Stimulated activated CD8-positive, alpha-beta memory T cell treated with anti-CD3 and anti-CD28 coated beads, Interleukin-7, amount 100 ng/mL, for 24 hours (primary cell): ENCODE measurements at places on chromosomes 16 and 17.

- no peak for DNase-seq
These were observed 93.7 kb downstream of the TANGO6 start for GRCh38 chr16:68936736-68937631.

DNA sequence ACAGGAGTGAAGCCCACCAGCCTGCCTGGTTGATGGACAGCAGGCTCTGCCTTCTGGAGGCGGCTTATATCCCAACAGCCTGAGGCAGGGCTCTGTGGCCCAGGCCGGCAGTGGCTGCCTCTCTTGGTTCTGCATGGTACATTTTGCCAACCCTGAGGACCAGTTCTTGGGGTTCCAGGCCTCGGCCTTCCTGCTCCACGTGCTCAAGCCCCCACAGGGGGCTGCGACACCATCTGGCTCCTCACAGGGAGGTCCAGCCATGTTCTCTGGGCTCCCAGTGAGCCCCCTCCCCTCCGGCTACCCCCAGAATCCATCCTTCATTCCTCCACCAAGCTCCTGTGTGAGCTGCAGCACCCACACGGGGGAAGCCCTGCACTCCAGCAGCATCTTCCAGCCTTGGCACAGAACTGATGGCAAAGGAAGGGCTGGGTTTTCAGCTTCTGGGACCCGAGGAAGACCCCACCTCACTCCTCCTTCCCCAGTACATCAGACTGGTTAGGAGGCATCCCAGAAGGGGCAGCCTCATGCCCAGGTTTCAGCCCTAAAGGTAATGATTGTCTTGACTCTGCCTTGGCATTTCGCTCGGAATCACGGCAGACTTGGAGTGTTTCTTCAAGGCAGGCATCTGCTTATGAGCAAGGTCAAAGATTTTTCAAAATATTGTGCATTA, 231.2 kb downstream of the CPPED1 start:
- DNase-seq = no peak

GRCh38 chr17:50096092-50096491, 941 bp downstream of the PDK2 start:
- no peak for DNase-seq

DNA sequence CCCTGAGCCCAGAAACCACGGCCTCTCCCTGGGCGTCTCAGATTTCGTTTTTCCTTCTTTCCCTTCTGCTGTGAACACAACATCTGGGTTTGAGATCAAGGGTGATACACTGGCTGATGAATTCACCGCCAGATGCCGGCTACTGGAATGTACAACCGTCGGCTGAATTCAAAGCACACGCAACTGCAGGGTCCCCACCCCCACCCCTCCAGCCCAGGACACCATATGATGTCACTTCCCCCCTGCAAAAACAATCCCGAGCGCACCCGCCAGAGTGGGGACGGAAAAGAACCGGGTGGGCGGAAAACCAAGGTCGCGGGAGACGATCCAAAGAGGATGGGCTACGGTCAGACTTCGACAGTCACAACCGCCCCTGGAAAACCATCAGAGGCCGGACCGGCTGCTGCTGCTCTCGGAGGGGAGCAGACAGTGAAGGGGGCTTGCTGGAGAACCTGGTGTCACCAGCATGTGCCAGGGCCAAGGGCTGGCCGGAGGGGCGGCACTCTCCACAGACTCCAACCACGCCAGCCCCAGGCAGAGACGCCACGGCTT, 23.3 kb downstream of the CEP295NL start:
- no peak for DNase-seq

GRCh38 chr17:40399185-40399584, 18.5 kb downstream of the TOP2A start:
- no peak for DNase-seq

DNA sequence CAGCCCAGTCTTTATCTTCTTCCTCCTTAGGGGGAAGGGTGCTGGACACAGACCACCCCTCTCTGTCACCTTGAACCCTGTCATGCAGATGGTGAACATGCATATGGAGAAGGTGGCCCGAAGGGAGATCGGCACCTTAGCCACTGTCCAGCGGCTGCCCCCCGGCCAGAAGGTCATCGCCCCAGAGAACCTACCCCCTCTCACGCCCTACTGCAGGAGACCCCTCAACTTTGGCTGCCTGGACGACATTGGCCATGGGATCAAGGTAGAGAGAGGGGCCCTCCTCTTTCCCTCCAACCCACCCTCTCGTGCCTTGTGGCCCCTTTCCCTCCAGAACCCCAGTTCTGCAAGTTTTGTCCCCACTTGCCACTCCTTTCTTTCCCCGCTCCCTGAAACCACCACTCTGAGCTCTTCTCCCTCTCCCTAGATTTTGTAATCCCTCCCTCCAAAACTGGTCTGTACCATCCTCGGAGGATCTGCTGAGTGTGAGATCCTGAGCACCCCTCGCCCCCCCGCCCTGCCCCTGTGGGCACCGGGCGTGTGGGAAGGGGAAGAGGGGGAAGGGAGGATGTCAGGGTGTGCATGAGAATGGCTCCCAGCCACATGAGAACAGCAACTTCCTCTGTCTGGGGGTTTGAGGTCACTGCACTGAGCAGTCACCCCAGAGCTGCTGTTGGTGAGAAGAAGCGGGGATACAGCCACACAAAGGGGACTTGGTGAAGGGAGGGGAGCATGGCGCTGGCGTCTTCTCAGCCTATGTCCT, 7.3 kb downstream of the ABI3 start:
- DNase-seq = no peak

GRCh38 chr17:50163843-50164696, 1.7 kb upstream of the SGCA start:
- no peak for DNase-seq

DNA sequence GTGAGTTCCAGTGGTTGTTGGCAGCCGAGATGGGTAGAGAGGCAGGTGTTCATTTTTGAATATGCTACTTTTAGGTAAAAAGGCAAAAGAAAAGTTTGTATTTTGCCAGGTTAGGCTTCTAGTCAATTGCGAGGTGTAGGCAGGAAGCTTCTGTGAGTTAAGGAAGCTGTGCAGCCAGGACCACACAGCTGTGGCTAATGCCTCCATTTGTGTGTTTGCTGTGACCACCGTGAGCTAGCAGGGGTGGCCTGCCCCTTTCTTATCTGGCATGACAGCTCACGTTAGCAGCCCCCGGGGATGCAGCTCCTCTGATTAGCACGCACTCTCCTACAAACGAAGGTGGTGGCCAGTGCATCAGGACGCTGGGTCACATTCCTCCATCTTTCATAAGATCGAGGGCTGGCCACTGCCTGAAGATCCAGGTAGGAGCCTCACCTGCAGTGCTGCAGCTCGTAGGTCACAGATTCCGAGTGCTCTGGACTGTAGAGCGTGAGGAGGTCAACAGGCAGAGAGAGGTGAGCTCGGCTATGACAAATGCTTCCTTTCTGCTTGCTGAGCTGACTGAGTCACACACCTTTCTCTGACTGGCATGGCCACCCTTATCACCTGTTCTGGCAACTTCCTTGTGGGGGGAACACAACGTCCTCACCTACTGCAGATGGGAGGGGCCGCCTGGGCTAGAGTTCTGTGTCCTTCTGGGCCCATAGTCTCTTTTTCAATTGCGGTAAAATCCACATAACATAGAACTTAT, 244.4 kb downstream of the HS3ST3B1 start:
- DNase-seq = no peak

- no peak for DNase-seq
These were observed 863.5 kb downstream of the KCNJ2 start for GRCh38 chr17:71032746-71033273.

DNA sequence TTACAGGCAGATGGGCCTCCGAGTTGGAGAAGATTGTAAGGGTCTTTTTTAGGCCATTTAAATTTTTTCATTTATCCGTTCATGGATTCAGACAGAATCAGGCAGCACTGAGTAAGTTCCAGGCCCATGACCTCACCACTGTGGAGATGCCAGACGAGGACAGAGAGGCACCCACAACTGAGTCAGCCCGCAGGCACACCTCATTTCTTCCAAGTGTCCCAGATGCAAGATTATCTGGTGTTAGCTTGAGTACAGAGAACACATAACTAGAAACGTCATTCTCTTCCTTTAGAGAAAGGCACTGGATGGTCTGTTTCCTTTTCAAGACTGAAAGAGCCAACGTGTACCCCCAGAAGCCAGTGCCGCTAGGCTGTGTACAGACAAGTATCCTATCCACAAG, 16.9 kb downstream of the CLEC16A start:
- DNase-seq = no peak

- DNase-seq = no peak
These were observed 75.5 kb upstream of the CLEC3A start for GRCh38 chr16:77946823-77947222.

DNA sequence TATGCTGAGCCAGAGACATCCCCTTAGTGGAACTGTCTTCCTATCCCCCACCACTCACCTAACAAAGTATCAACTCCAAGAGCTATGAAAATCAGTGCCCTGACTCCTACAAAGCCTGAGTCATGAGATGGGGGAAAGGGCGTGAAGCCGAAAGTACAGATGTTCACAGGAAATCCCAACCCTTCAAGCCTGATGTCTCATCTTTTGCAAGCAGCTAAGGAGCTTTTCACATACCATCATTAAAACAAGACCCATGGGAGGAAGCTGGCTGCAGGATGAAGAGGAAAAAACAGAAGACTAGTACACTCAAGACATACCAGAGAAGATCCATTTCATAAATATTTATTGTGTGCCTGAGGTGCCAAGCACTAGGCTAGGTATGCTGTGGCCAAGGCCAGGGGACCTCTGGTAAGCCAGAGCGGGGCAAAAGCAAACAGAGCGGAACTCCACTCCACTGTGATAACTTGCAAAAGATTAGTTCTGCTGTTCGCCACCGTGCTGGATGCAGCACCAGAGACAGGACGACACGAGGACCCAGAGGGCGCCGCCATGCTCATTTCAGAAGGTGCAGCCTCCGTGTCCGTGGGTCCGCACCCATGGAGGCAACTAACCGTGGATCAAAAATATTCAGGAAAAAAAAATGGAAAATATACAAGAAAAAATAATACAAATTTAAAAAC, 4.5 kb upstream of the MNT start:
- DNase-seq = no peak

GRCh38 chr17:14581186-14581830, 280.4 kb downstream of the HS3ST3B1 start:
- no peak for DNase-seq

DNA sequence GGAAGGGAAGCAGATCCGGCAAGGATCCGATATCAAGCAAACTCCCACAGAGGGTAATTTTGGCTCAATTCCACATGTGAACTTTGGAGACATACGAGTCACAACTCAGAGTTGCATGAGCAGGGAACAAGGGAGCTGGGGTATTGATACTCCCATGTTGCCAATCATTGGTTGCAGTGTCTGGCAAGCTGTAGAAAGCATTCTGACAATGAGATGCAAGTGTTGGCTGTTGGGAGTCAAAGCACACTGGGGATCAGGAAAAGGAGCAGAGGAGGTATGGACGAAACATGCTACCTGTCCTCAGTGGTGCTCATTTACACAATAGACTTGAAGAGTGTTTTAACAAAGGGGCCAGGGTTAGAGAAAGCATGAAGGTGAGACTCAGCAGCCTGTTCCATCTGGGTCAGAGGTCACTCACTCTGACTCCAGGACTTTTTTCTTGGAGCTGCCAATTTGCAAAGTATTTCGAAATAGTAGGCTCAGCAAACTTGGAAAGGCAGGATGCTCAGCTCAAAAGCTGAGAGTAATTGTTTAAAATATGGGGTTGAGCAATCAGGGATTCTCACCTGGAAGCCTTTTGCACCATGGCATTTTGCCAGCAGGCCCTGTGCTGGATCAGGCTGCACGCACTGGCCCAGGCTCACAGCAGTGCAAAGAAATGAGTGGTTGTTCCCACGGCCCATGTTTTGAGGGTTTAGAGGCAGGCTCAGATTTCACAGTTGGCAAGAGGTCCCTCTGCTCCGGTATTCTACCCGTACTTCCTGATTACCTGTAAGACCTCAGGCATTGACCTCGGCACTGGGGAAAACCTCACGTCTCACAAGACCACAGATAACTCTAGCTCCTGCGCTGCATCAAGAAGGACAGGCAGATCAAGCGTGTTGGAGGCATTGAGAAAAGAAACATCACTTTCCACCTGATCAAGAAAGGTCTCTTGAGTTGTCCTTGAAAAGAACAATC, 17.6 kb upstream of the NKD1 start:
- DNase-seq = no peak

GRCh38 chr16:86202760-86203426, 303.9 kb downstream of the IRF8 start:
- DNase-seq = no peak

DNA sequence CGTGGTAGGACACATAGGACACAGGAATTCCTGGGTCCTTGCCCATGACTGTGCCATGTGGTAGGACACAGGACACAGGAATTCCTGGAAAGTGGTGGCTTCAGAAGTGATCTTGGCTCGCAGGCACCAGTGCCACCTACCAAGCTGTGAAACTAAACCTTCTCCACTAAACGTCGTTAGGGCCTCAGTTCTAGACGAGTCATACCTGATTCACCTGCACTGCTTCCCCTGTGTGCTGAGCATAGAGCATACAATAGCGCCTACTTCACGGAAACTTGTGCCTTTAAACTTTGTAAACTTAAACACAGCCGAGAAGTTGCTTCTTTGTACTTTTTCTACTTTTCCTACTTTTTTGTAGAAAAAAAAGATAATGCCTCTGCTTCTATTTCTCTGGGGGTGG, 4.8 kb downstream of the SOX8 start:
- no peak for DNase-seq

DNA sequence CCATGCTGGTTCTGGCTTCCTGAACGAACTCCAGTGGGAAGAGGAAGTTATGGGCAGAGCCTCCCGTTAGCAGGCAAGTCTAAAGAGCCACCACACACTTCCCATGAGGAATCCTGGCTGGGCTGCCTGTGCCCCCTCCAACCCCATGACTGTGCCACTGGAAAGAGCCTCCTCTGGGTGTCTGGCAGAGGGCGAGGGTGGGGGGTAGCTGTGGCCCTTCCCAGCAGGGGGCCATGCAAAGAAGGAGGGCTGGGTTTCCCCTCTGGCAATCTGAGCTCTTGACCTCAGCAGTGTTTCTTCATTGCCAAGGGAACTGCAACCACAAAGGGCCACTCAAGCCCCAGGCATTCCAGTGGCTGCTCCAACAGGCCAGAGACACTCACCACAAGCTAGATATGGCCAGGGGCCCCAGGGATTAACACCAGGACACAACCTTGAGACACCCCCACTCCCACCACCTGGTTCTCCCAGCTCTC, 1.7 kb upstream of the RRAD start:
- no peak for DNase-seq

- no peak for DNase-seq
These were observed 80.2 kb upstream of the STAC2 start for GRCh38 chr17:39305978-39306377.

GRCh38 chr16:12618515-12618914, 185.2 kb downstream of the CPPED1 start:
- no peak for DNase-seq

GRCh38 chr17:45230787-45231480, 9.2 kb downstream of the FMNL1 start:
- DNase-seq = no peak

GRCh38 chr17:10558049-10558448, 8.6 kb upstream of the MYH2 start:
- no peak for DNase-seq
